ENCODE measurements at places on chromosomes 12 and 14.

- no peak for DNase-seq
Observed at GRCh38 chr14:39668449-39668848, 236.2 kb upstream of the FBXO33 start.

- no peak for DNase-seq
Observed at GRCh38 chr14:33851366-33851765, 99.5 kb downstream of the EGLN3 start.

GRCh38 chr14:54658836-54659235 lies 91.9 kb downstream of the SAMD4A start:
- no peak for DNase-seq

GRCh38 chr12:98911396-98911795 lies 266.3 kb downstream of the APAF1 start:
- DNase-seq = no peak

DNA sequence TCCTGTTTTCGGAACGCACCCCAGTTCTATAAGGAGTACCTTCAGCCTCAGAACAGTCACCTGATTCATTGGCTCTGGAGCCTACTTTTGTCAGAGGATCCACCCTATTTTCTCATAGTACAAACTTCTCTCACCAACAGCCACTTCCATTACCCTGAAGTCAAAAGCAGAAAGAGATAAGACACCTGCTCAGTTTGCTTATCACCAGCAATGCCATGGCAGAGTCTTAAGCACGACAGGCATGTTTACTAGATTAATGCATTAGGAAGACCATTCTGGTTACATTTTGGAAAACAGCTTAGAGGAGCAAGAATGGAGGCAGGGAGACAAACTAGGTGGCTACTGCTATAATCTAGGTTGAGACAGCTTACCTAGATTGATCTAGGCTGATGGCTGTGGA lies 67.7 kb downstream of the GXYLT1 start:
- DNase-seq = no peak

GRCh38 chr14:39233680-39234326 lies at the start of gene MIA2:
Gene MIA2 (plus strand): TSS chr14:39233915. CDS start chr14:39234115, 200 bp downstream.
- DNase-seq = no peak

GRCh38 chr14:97077253-97077653 lies 280.1 kb downstream of the VRK1 start:
- peak; percentile 55 for DNase-seq

Data from AG09309 (cell line).